H7 (cell line): ENCODE measurements at places on chromosomes 5 and 9.
A peak's percentile ranks its signal among the peaks of the same experiment; 100 is the strongest.

DNA sequence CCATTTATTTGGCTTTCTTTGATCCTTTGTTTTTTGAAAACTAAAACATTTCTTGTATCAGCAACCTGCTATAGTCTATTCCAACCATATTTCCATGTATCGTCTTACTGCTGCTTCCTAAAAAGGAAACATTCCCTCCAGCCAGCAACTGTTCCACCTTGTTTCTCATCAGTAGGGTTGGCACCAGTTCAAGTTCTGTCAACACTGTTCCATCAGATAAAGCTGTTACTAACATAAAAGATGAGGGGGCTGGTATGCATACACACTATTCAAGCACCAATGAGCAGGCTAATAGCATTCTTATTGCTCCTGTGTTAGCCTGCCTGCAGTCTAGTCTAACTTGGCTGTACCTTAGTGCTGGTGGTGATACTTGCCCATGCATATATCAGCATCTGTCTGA is 178.3 kb downstream of the CWC27 start:
- DNase-seq = no peak

DNA sequence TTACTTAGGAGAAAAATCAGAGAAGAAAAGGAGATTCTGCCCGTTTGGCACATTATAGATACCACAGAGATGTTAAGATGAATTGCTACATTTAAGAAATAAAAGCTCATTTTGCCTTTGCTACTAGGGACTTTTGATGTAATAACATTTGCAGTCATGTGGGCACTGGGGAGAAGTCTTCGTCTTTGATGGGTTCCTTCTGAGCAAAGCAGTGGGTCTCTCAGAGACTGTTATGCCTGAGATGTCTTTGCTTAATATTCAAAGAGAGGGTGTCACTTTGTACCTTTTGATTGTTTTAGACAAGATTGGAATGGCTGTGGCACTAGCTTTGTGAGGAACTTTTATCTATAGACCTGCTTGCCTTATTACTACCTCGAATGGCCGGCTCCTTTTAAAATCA is 25.0 kb downstream of the SLC25A25 start:
- no peak for DNase-seq

DNA sequence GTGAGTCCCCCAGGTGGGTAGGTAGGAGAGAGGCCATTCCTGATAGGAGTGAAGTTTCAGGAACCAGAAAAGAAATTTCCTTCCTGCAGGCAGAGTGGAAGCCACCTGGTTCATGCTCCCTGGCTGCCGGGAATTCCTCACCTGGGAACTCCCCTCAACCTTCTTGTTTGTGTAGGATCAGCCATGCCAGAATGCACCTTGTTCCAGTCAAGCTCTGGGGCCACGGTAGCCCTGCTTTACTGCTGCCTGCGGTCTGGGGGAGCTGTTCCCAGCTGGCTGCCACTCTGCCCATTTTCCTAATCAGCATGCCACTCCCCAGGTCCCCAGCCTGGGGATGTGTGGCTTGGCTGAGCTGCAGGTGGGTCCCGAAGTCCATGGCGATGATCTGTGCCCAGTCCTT is 18.7 kb upstream of the B4GALT1 start:
- no peak for DNase-seq

- DNase-seq = no peak
Observed at GRCh38 chr9:91146391-91147019, 215.2 kb downstream of the AUH start.

DNA sequence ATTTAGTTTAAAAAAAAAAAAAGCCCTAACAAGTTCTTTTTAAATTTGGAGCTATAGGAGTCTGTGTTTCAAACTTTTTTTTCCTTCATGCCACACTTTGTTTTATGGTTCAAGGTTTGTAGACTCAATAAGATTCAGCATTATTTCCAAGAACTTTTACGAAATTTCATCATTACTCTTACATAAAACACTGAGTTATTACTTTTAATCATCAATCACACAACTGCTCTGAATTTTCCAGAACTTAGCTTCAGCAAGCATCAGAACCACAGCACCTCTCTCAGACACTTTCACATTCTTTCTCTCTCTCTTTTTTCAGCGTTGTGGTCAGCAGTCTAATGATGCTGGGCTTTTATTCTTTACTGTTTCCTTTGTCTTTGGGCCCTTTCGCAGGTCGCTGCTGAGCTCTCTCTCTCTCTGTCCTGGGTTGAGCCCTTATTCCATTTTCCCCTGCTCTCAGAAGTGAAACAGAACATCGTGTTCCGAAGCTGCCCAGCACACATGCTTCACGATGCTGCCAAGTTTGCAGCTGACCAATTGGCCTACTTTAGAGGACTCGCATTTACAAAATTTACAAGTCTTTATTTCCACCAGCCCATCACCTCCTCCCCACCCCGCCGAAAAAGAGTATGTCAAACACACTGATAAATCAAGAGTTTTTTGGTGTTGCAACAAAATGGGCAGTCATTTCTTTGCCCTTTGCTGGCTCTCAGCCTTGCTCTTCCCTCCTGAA is 44.6 kb upstream of the PIK3R1 start:
- DNase-seq = no peak

GRCh38 chr5:169944922-169945680 is 35.2 kb downstream of the INSYN2B start:
- DNase-seq = no peak

- peak; percentile 56 for DNase-seq
Observed at GRCh38 chr5:179233909-179234562, 111.2 kb downstream of the ADAMTS2 start.

DNA sequence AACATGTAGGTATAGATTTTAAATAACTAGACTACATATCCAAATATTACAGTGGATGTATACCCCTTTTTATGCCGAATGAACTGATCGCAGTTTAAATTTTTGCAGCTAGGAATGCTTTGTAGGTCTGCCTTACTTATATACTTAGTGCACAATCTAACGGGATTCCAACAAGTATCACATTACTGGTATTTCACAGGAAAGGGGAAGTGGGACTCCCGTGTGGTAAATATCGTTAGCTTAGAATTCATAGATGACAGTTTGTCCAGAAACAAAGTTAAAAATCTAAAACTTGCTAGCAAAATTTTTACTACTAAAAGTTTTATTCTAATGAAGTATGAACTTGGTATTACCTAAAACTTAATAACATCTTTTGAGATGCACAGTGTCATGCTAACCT is 193.5 kb upstream of the TLX3 start:
- no peak for DNase-seq

- DNase-seq = no peak
Observed at GRCh38 chr5:106314221-106314824, 1356.4 kb downstream of the EFNA5 start.

DNA sequence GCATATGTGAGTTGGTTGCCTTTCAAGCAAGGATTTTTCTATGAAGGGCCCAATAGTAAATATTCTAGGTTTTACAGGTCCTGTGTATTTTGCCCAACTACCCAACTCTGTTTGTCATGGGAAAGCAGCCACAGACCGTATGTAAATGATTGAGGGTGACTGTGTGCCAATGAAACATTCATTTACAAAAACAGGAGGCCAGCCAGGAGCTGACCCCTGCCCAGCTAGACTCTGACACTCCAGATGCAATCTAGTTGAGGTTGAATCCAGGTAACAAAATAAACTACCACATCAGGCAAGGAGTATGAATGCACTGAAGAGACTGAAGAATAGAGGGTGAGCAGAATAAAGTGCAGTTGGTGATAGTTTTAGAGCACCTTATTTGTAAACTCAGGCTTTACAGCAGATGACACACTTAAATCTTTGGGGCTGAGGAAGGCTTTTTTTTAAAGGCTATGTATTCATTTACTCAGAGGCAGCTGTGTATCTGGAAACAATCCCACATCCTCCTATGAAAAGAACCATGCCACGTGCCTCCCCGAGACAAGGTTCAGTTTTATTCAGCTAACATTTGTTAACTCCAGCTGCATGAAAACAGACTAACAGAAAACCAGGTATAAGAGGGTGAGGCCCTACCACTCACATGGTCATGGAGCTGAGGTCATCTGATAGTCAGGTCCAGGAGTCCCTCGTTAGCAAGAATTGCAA is 60.7 kb downstream of the SLC1A1 start:
- DNase-seq = no peak

GRCh38 chr5:174229514-174230370 is 184.2 kb downstream of the NSG2 start:
- no peak for DNase-seq
